ENCODE measurements at places on chromosomes 7 and 10. TPM values are rescaled to one million over a fixed set of nuclear protein-coding genes. Genes with fewer than 3 reads are reported as not detected.
A peak's percentile ranks its signal among the peaks of the same experiment; 100 is the strongest.

GRCh38 chr10:48490571-48490940 is 114.3 kb downstream of the ARHGAP22 start:
- no peaks in the 10 kb centered on the region for H3K4me1 ChIP-seq
- no peak overlapping the region for H3K27ac ChIP-seq
- DNase-seq, result no peak
- H3K4me3 ChIP-seq, result no peak overlapping the region

The IFIT1B gene
- not detected for polyA plus RNA-seq

GRCh38 chr7:139125657-139126056 is 16.1 kb upstream of the ZC3HAV1 start:
- DNase-seq, result no peak
- H3K4me3 ChIP-seq, result no peak overlapping the region
- no peaks in the 10 kb centered on the region for H3K27me3 ChIP-seq
- H3K27ac ChIP-seq, result no peak overlapping the region

DNA sequence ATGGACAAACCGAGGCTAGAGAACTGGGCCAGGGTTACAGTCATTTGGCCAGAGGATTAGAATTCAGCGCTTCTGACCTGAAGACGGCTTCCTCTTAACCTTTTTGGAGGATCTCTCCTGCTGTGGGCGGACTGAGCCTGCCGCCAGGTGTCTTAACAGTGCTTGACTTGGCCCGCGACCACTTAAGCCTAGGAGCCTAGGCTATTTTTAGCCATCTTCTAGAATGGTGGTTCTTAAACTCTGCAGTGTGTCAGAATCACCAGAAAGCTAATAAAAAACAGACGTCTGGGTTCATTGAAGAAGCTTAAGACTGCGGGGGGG is 722 bp downstream of the MDH2 start:
- peak overlapping the region; percentile 98 for H3K4me3 ChIP-seq
- no peaks in the 10 kb centered on the region for H3K36me3 ChIP-seq
- H3K4me1 ChIP-seq, result peaks cover 27% of the 10 kb centered on the region

- peak overlapping the region; percentile 80 for H3K27ac ChIP-seq
- DNase-seq, result no peak
- H3K4me3 ChIP-seq, result no peak overlapping the region
Observed at GRCh38 chr7:101937717-101938514, 120.5 kb downstream of the CUX1 start.

- no peak for DNase-seq
- H3K36me3 ChIP-seq, result no peaks in the 10 kb centered on the region
- H3K4me1 ChIP-seq, result peaks cover 27% of the 10 kb centered on the region
- no peaks in the 10 kb centered on the region for H3K27me3 ChIP-seq
- no peak overlapping the region for H3K4me3 ChIP-seq
Observed at GRCh38 chr10:97683556-97684367, 3.3 kb downstream of the AVPI1 start.

- peaks cover 25% of the 10 kb centered on the region for H3K36me3 ChIP-seq
- peak overlapping the region; percentile 15 for H3K27ac ChIP-seq
- DNase-seq, result no peak
- no peaks in the 10 kb centered on the region for H3K27me3 ChIP-seq
Observed at GRCh38 chr7:6382817-6383216, 64.9 kb downstream of the DAGLB start.

DNA sequence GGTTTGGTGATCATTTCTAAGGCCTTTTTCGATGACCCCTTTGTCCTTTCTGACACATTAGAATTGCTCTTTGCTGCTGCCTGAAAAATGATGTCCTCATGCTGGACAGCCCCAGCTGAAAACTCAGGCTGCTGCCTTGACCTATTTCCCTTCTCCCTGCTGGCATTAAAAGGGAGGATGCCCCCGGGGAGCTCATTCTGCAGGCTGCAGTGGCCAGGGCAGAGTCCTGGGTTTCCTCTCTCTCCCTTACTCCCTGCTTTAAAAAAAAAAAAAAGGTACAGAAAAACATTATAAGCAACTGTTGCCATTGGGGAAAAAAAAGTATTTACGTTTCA is 35.4 kb downstream of the LRRC4 start:
- no peaks in the 10 kb centered on the region for H3K36me3 ChIP-seq
- H3K27ac ChIP-seq, result peak overlapping the region; percentile 61
- no peak overlapping the region for H3K4me3 ChIP-seq
- no peak for DNase-seq
- no peaks in the 10 kb centered on the region for H3K27me3 ChIP-seq

- H3K4me1 ChIP-seq, result peaks cover 16% of the 10 kb centered on the region
- peak overlapping the region; percentile 87 for H3K27ac ChIP-seq
- peak overlapping the region; percentile 86 for H3K4me3 ChIP-seq
- peaks cover 22% of the 10 kb centered on the region for H3K27me3 ChIP-seq
Observed at GRCh38 chr10:7409732-7410168, 1.1 kb downstream of the SFMBT2 start.

GRCh38 chr7:100066953-100067352 is 14.6 kb downstream of the ZNF3 start:
- H3K4me3 ChIP-seq, result no peak overlapping the region
- H3K27ac ChIP-seq, result no peak overlapping the region
- H3K4me1 ChIP-seq, result peaks cover 11% of the 10 kb centered on the region
- DNase-seq, result no peak
- H3K36me3 ChIP-seq, result peaks cover 74% of the 10 kb centered on the region
- no peaks in the 10 kb centered on the region for H3K27me3 ChIP-seq

The PTPRE gene
- 18.4 TPM for polyA plus RNA-seq

GRCh38 chr7:134899729-134900128 is 86.6 kb upstream of the AGBL3 start:
- H3K36me3 ChIP-seq, result no peaks in the 10 kb centered on the region
- H3K27me3 ChIP-seq, result no peaks in the 10 kb centered on the region
- H3K27ac ChIP-seq, result peak overlapping the region; percentile 35
- peaks cover 6% of the 10 kb centered on the region for H3K4me1 ChIP-seq
- no peak overlapping the region for H3K4me3 ChIP-seq

The ANXA8L1 gene
- not detected for polyA plus RNA-seq

DNA sequence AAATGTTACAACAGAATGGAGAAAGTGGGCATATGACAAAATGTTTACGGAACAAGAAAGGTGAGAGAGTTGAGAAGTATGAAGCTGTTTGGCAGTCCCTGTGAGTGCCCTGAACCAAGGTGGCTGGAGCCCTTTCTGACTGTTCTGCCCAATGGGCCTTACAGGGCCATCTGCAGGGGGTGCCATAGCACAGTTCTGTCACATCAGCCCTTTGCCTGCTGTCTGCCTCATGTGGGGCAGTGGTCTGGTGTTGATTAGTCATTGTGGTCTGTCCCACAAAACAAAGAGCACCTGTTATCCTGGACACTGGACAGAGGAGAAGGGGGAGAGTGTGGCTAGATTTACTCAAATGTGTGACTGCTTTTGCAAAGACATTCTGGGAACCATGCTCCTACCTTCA is 51.5 kb upstream of the OSBPL3 start:
- no peaks in the 10 kb centered on the region for H3K36me3 ChIP-seq
- H3K27ac ChIP-seq, result no peak overlapping the region
- DNase-seq, result no peak
- no peak overlapping the region for H3K4me3 ChIP-seq

The NAT16 gene
- polyA plus RNA-seq, result not detected

GRCh38 chr10:11532306-11532705 is 79.1 kb downstream of the USP6NL start:
- no peaks in the 10 kb centered on the region for H3K36me3 ChIP-seq
- H3K27me3 ChIP-seq, result no peaks in the 10 kb centered on the region
- no peak overlapping the region for H3K4me3 ChIP-seq
- no peak overlapping the region for H3K27ac ChIP-seq
- peaks cover 8% of the 10 kb centered on the region for H3K4me1 ChIP-seq
- DNase-seq, result no peak

DNA sequence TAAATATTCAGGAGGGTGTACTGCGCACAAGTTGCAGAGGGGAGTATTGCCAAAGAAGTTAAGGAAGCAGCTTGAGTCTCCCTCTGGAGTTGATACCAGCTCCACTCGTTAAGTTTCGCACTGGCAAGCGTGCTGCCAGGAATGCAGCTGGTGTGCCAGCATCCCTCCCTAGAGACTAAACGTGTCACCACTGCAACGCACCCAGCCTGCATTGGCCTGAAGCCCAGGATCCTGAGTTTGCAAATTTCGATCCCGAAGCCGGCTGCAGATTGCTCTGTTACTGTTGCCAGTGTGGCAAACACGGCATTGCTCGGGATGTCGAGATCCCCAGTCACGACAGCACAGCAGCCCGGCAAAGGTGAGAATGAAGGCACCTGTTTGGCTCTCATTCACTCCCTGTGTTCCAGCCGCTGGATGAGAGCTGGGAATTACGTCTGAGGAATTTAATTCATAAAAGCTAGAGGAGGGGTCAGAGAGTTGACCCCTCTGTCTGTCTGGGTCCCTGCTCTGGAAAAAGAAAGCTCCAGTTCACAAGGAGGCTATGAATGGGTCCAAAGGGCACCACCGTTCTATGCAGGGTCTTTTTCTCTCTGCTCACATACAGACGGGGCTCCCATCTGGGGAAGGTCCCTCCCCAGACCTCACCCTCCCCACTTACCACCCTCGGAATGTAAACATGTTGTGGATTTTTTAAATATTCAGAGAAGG is 61.0 kb downstream of the NRP1 start:
- H3K4me3 ChIP-seq, result no peak overlapping the region
- no peaks in the 10 kb centered on the region for H3K27me3 ChIP-seq
- peaks cover 60% of the 10 kb centered on the region for H3K4me1 ChIP-seq
- H3K27ac ChIP-seq, result peak overlapping the region; percentile 92

- H3K27ac ChIP-seq, result no peak overlapping the region
- H3K36me3 ChIP-seq, result no peaks in the 10 kb centered on the region
- no peak overlapping the region for H3K4me3 ChIP-seq
- no peak for DNase-seq
- peaks cover 19% of the 10 kb centered on the region for H3K4me1 ChIP-seq
Observed at GRCh38 chr7:1508277-1508758, 4.1 kb upstream of the INTS1 start.

The CFAP70 gene
- 1.4 TPM for polyA plus RNA-seq

The LIMK1 gene
- polyA plus RNA-seq, result 6.3 TPM

DNA sequence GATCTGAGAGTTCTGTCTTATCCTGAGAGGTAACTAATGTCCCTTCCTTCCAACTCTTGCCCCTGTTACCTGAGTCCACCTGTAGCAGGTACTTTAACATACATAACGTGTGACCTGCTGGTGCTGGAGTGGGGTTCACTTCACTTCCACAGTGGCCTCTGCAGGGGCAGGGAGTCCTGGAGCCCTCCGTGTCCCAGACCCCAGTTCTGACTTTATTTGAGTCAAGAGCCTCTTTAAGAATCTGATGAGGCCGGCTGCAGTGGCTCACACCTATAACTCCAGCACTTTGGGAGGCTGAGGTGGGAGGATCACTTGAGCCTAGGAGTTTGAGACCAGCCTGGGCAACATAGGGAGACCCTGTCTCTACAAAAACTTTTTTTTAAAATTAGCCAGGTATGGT is 117.0 kb upstream of the RET start:
- H3K36me3 ChIP-seq, result no peaks in the 10 kb centered on the region
- peak overlapping the region; percentile 70 for H3K27ac ChIP-seq
- no peak overlapping the region for H3K4me3 ChIP-seq
- H3K27me3 ChIP-seq, result no peaks in the 10 kb centered on the region
- DNase-seq, result no peak

- H3K36me3 ChIP-seq, result no peaks in the 10 kb centered on the region
- DNase-seq, result no peak
- H3K4me1 ChIP-seq, result peaks cover 22% of the 10 kb centered on the region
- no peak overlapping the region for H3K4me3 ChIP-seq
- no peak overlapping the region for H3K27ac ChIP-seq
Observed at GRCh38 chr10:50432211-50433009, 181.1 kb upstream of the ASAH2 start.

DNA sequence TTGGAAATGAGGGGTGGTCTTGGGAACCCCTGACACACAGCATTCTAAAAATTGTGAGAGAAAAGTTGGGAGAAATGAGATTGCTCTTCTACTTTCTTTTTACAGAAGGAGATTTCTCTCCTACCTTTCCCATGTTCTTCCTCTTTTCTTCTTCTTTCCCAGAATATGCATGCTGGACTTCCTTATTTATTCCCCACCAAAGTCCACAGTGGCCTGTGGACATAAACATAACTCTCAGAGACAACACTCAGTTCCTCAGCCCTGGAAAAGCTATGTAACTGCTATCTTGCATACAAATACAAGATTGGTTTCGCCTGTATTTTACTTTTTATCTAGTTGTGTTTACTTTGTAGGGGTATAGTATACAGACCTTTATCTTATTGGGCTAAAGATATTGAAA is 54.6 kb upstream of the C1GALT1 start:
- H3K27me3 ChIP-seq, result no peaks in the 10 kb centered on the region
- no peaks in the 10 kb centered on the region for H3K4me1 ChIP-seq
- H3K4me3 ChIP-seq, result no peak overlapping the region
- DNase-seq, result no peak

The NEUROG3 gene
- polyA plus RNA-seq, result not detected

The RBM48 gene
- polyA plus RNA-seq, result 10.4 TPM

DNA sequence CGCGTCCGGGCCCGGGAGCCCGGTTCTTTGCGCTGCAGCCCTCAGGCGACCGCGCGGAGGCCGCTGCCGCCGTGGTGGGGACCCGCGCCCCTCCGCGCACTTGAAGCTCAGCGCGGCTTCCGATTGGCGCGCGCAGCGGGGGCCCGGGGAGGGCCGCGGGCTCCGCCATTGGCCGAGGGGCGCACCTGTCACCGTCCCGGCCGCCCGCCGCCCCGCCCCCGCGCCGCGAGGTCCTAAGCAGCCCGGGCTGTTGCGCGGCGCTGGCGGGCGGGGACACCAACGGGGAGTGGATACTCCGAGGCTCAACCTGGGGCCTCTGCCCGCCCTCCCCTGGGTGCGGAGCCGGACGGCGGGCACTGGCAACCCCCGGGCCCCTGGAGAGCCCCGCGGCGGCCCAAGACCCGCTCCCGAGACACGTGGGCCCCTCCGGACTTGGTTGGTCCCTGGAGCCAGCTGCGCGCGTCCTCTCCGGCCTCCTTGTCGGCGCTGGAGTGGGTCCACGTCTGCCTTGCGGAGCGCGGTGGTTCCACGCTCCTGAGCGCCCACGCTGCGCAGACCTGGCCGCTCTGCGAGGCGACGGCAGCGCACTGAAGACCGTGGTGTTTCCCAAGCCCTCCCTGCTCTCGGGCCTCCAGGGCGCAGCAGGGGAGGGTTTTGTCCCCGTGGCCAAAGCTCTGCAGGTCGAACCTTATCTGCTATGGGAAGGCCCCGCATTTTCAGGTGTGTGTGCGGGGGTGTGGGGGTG is at the start of gene MNX1:
Gene MNX1, minus strand, starts transcription at position 76 of the 745 bp plus-strand sequence. CDS start 313 bp downstream, outside the sequence.
- no peak within 1 kb of the TSS for H3K27ac ChIP-seq
- peaks cover 96% of the 10 kb centered on the region for H3K27me3 ChIP-seq
- H3K4me3 ChIP-seq, result peak within 1 kb of the TSS; percentile 47
- H3K4me1 ChIP-seq, result peaks cover 17% of the 10 kb centered on the region

DNA sequence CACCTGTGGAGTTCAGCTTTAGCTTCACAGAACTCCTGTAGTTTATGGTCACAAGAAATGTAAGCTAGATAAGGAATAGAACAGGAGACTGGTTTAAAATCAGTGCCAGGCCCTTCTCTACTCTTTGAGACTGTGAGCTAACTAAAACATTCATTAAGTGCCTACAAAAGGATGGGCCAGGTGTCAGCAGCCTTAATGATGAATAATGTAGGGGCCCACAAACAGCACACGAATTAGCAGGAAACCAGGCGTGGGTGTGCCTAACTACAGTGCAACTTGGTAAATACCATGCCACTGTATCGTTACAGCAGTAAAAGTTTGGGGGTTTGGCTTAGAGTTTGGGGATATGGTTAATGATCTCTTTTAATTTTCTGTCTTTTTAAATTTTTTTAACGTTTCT is 6.1 kb upstream of the ABLIM1 start:
- H3K27ac ChIP-seq, result peak overlapping the region; percentile 74
- H3K27me3 ChIP-seq, result no peaks in the 10 kb centered on the region
- H3K36me3 ChIP-seq, result no peaks in the 10 kb centered on the region
- H3K4me3 ChIP-seq, result no peak overlapping the region

The ZNF488 gene
- polyA plus RNA-seq, result 0.07 TPM

Data from heart left ventricle (tissue), 16 donors.